ENCODE measurements at places on chromosomes 7 and 10.

GRCh38 chr7:28774261-28774988 is 183.7 kb downstream of the TRIL start:
- no peak for DNase-seq

DNA sequence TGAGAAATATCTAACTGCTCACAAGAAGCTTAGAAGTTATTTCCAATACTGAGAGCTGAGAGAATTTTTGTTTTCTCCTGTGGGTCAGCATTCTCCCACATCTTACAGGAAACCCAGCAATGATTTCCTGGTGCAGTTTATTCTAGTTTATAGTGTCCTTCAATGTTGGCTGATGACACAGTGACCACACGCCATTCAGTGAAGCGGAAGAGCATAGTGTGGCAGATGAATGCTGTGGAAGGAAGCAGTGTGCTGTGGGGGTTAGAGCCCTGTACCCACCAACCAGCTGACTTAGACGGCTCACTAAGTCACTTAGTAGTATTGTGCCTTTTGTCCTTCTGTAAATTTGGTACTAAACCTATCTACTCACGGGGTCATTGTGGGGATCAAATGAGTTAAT is 1.4 kb upstream of the TMEM26 start:
- no peak for DNase-seq

DNA sequence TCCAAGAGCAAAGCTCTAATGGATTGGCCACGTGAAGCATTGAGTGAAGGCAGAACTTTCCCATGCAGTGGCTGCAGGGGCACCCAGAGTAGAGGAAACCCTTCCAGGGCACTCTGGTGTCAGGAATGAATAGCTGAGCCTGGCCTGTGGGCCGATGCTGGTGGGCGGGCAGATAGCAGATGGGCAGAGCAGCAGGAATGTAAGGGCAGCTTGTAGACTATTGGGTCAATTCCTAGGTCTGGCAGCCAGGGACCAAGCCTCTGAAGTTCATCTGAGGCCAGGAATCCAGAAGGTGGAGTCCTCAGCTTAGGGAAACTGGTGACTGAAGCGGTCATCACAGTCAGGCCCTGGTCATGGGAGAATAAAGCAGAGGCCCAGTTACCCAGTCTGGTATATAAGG is 115.4 kb downstream of the TMEM178B start:
- DNase-seq = no peak

DNA sequence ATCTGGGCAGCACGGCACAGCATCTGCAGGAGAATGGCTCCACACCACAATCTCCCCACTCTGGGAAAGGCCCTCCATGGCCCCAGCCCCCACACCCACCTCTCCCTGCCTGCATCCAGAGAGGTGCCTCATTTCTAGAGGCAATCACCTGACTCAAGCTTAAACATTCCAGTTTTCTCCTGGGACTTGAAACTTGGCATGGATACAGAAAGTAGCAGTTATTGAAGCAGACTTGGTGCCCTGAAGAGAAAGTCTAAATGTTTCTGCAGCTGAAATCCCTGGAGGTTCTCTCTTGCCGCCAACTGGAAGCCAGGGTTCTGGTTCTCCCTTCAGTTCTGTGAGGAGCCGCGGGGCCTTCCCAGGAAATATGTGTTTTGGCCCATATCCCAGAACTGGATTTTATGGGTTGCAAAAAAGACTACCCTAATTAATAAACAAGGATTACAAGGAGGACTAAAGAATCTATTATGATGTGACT is 122.8 kb downstream of the SKIDA1 start:
- no peak for DNase-seq

GRCh38 chr10:99979066-99979685 is 30.6 kb downstream of the DNMBP start:
- no peak for DNase-seq

- DNase-seq = peak; percentile 41
Observed at GRCh38 chr7:16905300-16906044, 23.7 kb upstream of the AGR3 start.

GRCh38 chr7:20681258-20681882 is 65.9 kb downstream of the ABCB5 start:
- DNase-seq = no peak

DNA sequence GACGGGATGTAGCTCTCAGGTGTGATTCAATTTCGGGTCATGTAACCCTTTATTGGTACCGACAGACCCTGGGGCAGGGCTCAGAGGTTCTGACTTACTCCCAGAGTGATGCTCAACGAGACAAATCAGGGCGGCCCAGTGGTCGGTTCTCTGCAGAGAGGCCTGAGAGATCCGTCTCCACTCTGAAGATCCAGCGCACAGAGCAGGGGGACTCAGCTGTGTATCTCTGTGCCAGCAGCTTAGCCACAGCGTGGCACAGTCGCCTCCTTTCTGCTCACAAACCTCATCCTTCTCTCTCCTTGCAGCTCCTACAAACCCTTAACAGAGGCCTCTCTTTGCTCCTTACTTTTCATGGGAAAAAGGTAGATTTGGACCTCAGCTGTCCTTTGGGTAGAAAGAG is 197.5 kb upstream of the PRSS58 start:
- no peak for DNase-seq

GRCh38 chr7:115561335-115562110 is 469.0 kb downstream of the TFEC start:
- DNase-seq = peak; percentile 12

GRCh38 chr10:29104661-29105399 is 184.0 kb upstream of the LYZL1 start:
- DNase-seq = no peak

- DNase-seq = no peak
Observed at GRCh38 chr10:78991187-78991586, 77.6 kb upstream of the ZMIZ1 start.

- DNase-seq = no peak
Observed at GRCh38 chr7:24346129-24346528, 62.1 kb downstream of the NPY start.

- DNase-seq = no peak
Observed at GRCh38 chr7:126606331-126606730, 646.4 kb downstream of the GRM8 start.

- no peak for DNase-seq
Observed at GRCh38 chr10:28991333-28992270, 297.3 kb upstream of the LYZL1 start.

- DNase-seq = no peak
Observed at GRCh38 chr7:112407261-112407660, 43.0 kb upstream of the IFRD1 start.

DNA sequence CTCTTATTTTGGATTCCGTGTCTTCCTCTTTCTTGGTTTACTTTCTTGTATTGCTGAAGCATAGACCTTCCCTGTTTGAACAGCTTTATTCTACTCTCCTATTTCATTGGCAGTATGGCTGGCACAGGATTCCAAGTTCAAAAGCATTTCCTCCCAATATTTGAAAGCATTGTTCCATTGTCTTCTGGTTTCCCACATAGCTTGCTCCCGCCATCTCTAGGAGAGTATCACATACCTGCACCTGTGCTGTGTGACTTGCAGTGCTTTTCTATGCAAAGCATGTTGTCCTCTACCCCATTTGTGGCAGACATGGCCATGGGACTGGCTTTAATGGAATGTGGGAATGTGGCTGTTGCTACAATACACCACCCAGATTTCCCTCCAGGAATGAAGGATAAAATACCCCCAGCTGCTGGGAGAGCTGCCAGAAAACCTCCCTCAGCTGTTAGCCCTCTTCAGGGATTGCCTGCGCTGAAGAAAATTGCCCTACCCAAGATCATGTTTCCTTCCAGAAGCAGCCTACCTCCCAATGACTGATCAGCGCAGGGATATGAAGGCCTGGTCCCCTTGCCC is 6.9 kb upstream of the MYOF start:
- no peak for DNase-seq

- peak; percentile 93 for DNase-seq
Observed at GRCh38 chr10:104300002-104300735, 31.2 kb downstream of the GSTO2 start.

DNA sequence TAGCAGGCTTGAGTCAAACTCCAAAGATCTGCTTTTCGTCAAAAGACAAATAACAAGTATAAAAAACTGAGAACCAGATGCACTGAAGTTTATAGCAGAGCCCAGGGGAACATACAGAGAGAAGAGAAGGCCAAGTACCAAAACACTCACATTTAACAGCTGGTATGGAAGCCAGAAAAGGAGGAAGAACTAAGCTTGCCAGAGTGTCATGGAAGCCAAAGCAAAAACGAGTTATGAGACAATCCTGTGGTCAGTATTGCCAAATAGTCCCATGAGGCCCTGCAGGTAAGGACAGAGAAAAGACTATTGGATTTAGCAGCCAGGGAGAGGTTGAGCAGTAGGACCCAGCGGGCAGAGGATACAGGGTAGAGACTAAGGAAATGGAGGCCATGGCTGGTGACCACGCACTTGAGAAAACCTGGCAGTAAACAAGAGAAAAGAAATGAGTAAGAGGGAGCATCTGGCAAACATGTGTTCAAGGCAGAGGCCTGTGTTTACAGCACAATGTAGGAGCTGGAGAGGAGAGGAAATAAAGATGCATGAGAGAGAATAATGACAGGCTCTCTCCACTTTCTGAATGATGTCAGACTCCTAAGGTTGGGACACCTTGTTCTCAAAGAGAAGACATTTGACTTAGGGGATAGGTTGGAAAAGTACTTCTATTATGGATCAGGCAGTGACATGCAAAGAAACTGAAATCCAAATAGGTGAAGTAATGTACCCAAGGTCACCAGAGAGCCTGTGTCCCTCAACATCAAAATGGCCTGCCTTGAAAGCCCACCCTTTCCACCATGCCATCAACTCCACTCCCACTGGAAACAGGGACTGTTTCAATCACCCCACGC is 9.1 kb downstream of the CREB3L2 start:
- DNase-seq = no peak

- no peak for DNase-seq
Observed at GRCh38 chr10:16011548-16011947, 151.2 kb upstream of the MINDY3 start.

- DNase-seq = no peak
Observed at GRCh38 chr10:23568996-23569395, 130.1 kb downstream of the OTUD1 start.

GRCh38 chr10:15211464-15211979 is 43.0 kb upstream of the NMT2 start:
- peak; percentile 67 for DNase-seq

GRCh38 chr10:119737823-119738222 is 12.0 kb downstream of the INPP5F start:
- DNase-seq = peak; percentile 54

- DNase-seq = no peak
Observed at GRCh38 chr7:46909601-46910051, 672.3 kb downstream of the TNS3 start.

GRCh38 chr7:30733216-30733615 is 18.7 kb upstream of the INMT start:
- no peak for DNase-seq

DNA sequence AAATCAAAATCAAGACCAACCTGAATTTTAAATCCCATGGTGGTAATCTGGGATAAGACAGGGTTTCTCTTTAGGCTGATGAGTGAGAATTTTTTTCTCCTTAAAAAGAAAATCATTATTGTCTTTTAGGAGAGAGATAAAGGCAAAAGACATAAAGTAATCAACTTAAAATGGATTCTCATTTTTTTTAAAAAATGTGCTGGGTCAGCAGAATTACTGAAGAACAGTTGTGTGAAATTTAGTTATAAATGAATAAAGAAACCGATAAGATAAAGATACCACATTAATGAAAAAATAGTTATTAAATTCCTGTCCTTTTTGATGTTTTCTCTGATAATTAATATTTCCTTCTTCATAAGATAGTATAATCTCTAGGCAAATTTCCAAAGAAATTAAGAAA is 161.3 kb upstream of the YAE1 start:
- no peak for DNase-seq

DNA sequence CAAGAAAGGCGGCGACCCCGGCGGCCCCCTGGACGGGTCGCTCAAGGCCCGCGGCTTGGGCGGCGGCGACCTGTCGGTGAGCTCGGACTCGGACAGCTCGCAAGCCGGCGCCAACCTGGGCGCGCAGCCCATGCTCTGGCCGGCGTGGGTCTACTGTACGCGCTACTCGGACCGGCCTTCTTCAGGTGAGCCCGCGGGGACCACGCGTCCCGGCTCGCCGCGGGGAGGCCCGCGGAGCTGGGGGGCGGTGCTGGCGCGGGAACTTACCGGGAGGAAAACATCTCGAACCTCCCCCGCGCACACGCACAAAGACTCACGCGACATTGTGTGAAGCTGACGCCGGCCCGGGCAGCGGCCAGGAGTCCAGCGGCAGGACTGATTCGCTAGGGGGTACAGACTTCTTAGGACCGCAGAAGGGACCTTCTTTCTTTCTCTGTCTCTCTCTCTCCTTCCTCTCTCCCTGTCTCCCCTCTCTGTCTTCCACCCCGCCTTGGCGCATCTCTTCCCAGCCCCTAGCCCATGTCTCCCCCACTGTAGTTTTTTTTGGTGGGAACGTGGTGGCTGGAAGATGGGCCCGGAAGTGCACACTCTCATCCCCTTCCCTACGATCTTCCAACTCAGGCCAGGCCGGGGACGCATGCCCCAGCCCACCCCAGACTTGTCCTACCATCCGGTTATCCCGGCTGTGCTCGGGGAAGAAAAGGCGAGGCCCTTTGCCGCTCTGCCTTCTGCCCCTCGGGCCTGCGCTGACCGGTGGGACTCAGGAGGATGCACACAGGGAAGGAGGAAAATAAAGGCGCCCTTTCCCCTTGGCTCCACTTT is 1.2 kb downstream of the EN2 start:
- DNase-seq = no peak

DNA sequence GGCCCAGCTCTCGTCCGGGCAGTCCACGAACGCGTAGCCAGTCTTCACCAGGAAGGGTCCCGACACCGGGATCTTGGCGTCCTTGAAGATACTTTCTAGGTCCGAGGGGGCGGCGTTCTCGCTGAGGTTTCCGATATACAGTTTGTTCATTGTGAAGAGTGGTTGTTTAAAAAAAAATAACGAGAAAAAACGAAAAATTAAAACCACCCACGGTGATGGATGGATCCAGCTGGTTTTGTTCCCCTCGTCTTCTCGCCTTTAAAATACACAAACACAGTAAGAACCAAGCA is 385 bp downstream of the IGF2BP3 start:
- DNase-seq = no peak

- no peak for DNase-seq
Observed at GRCh38 chr7:157279741-157280215, 57.0 kb upstream of the DNAJB6 start.

DNA sequence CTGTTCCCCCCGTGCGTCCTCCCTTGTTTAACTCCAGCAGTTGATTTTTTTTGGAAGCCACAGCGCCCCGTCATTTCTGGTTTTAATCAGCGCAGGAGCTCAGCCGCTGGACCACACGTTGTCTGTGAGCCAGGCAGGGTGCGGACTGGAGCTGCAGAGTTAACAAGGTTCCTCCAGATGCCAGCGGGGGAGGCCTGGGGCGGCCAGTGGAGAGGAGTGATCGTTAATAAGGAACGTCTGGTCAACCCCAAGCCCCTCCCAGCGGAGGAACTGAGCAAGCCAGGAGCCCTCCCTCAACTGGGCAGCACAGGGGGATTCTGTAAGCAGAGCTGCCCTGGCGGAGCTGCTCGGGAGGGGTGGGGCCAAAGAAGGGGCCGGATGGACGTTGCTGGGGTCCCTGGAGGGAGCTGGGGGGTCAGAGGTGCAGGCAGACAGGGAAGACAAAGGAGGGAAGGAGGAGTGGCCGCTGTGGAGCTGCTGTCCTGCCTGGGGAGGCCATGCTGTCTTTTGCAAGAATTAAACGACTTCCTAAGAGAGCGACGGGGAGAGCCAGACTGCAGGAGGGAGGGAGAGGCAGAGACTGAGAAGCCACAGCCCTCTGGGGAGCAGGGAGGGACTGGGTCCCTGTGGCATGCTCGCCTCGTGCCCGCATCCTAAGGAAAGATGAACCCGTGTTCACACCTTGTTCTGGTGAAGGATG is 537.1 kb upstream of the FOXK1 start:
- DNase-seq = no peak

- DNase-seq = no peak
Observed at GRCh38 chr10:130079614-130080460, 30.8 kb downstream of the C10orf143 start.

- no peak for DNase-seq
Observed at GRCh38 chr7:2607122-2607922, 24.5 kb upstream of the TTYH3 start.
